ENCODE measurements at places on chromosomes 7 and 10. TPM values are rescaled to one million over a fixed set of nuclear protein-coding genes. Genes with fewer than 3 reads are reported as not detected.

Gene SPDYE2
- not detected for total RNA-seq

Gene PHTF2
- 10.4 TPM for total RNA-seq

Gene PAX4
- not detected for total RNA-seq

Gene NPSR1
- not detected for total RNA-seq

Gene MRPS17
- total RNA-seq = 8.9 TPM

Gene DGKB
- total RNA-seq = not detected

Gene SSC4D
- total RNA-seq = 21.9 TPM

Gene RGS10
- 31.4 TPM for total RNA-seq

Gene TES
- 115 TPM for total RNA-seq

Gene CABCOCO1
- 1.5 TPM for total RNA-seq

Gene GNAT3
- not detected for total RNA-seq

Gene GATA3
- 0.76 TPM for total RNA-seq

Gene CDCA7L
- 28.1 TPM for total RNA-seq

Gene INPP5A
- 44.4 TPM for total RNA-seq

Gene COL26A1
- 0.25 TPM for total RNA-seq

Gene CDNF
- not detected for total RNA-seq

Gene RPEL1
- total RNA-seq = not detected

Gene CUEDC2
- 60.9 TPM for total RNA-seq

Gene GRID1
- 0.13 TPM for total RNA-seq

Gene LIPJ
- not detected for total RNA-seq

Gene EPHA1
- total RNA-seq = 0.33 TPM

Gene GALNT11
- 24.0 TPM for total RNA-seq

Gene ODAD2
- 2.3 TPM for total RNA-seq

Gene UTF1
- total RNA-seq = not detected

Gene NRCAM
- 0.98 TPM for total RNA-seq

Gene IDI2
- not detected for total RNA-seq

Gene LBX1
- not detected for total RNA-seq

Gene NKX2-3
- total RNA-seq = not detected

Gene HOGA1
- 18.4 TPM for total RNA-seq
